Activated naive CD4-positive, alpha-beta T cell (primary cell): ENCODE measurements at places on chromosomes 2 and 18.

- DNase-seq, result no peak
Measured at GRCh38 chr2:122132147-122132691, 376.8 kb downstream of the TSN start.

DNA sequence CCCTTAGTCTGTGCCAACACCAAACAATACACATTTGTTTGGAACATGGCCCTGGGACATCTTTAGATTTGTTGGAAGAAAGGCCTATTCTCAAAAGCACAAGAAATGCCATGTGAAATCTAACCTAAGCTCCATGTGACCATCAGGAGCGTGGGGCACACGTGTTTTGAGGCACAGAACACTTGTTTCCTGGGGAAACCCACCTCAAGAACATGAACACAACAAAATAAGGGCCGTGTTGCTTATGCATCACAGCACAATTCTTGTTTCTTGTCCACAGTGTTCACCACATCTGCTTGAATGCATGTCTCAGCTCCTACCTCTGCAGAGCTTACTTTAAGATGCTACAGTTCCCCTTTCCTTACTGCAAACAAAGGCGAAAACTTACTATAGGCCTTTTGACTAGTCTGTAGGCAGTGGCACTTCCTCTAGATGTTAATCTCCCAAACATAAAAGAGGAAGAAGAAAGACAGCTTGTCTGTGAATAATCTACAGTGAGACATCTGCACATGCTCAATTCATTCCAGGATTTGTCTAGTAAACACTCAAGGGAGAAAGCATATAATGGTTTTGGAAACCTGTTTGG lies 165.0 kb downstream of the ANKRD44 start:
- DNase-seq, result no peak

GRCh38 chr18:32891130-32891529 lies 118.3 kb upstream of the KLHL14 start:
- no peak for DNase-seq

- no peak for DNase-seq
Measured at GRCh38 chr2:20439193-20439475, 7.7 kb upstream of the RHOB start.
